ENCODE measurements at places on chromosomes 2 and 18.

GRCh38 chr2:161090411-161090810, 69.8 kb upstream of the TANK start:
- DNase-seq = no peak

DNA sequence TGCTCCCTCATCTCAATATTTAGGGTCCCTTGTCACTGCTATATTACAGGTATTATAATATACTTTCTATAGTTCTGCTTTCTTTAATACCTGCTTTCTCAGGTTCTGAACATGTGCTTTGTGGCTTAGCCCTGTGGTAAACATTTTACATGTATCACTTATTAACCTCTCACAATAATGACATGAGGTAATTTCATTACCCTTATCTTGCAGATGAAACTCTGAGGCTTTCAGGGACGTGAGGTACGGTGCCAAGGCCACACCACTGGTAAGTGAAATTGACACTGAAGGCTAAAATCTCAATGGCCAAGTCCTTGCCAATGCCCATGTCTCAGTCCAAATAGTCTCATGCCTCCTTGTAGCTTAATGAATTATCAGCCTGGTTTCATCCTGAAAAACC, 21.7 kb downstream of the LINC00305 start:
- no peak for DNase-seq

DNA sequence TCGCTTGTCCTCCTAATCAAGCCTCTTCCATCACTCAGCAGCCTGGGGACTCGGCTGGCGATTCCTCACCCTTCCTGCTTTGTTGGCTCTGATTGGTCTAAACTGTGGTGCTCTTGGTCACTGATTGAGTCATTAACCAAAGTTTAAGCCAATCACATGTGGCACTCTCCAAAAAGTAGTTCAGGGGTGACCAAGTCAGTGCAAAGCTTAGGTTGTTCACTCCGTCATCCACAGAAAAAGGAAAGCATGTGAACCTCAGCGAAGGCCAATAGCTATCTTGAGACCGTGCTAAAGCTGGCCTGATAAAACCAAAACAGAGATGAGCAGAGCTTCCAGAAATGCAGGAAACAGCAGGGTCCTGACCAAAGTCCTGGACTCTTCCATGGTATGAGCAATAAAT, 4.9 kb downstream of the ALPK2 start:
- no peak for DNase-seq

DNA sequence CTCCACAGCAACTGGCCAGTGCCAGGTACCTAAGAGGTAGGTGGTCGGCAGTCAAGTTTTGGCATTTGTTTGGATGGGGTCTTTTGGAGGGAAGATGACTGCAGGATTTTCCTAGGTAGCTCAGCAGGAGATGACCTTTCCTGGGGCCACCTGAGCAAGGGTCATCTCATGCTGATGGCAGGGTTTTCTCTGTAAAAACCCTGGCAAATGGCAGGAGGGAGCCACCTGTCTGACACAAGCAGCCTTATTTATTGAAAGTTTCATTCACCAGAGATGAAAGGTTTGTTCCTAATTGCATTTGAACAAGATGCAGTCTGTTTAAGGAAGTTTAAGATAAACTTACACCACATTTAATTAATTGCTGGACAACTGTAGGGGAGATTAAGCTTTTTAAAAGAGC, 31.6 kb upstream of the ACAA2 start:
- no peak for DNase-seq

- DNase-seq = no peak
These were observed 643.1 kb downstream of the CNTNAP5 start for GRCh38 chr2:124668161-124668560.

GRCh38 chr2:80410346-80410745, 105.8 kb upstream of the LRRTM1 start:
- no peak for DNase-seq

- no peak for DNase-seq
These were observed 164.3 kb upstream of the ARL4C start for GRCh38 chr2:234661175-234661574.

GRCh38 chr2:216596236-216596979, 36.8 kb upstream of the IGFBP2 start:
- no peak for DNase-seq

- DNase-seq = no peak
These were observed 4.5 kb downstream of the GPR39 start for GRCh38 chr2:132420816-132421805.

Data from NCI-H1436 (cell line).